ENCODE measurements at places on chromosomes 5 and 9.
A peak's percentile ranks its signal among the peaks of the same experiment; 100 is the strongest.

GRCh38 chr9:121071370-121071755 is 3.4 kb upstream of the CNTRL start:
- no peak for DNase-seq

DNA sequence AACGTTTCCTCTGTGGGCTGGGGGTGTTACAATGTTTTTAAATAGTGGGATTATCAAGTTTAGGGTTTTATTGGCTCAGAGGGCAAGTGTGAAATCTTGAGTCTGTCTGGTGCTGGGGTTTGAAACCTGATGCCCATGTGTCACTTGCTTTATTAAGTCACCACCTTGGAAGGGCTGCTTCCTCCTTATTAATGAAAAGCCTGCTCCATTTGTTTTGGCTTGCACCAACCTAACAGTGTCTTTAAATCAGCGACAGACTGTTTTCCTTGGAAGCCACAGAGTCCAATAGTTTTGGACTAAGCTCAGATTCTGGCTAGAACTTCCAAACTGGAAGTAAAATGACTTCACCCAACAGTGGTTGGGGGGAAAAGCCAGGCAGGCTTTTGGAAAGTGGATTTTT is 10.7 kb upstream of the PALM2AKAP2 start:
- DNase-seq, result peak; percentile 84

GRCh38 chr5:84715686-84716085 is 331.0 kb upstream of the EDIL3 start:
- DNase-seq, result no peak

DNA sequence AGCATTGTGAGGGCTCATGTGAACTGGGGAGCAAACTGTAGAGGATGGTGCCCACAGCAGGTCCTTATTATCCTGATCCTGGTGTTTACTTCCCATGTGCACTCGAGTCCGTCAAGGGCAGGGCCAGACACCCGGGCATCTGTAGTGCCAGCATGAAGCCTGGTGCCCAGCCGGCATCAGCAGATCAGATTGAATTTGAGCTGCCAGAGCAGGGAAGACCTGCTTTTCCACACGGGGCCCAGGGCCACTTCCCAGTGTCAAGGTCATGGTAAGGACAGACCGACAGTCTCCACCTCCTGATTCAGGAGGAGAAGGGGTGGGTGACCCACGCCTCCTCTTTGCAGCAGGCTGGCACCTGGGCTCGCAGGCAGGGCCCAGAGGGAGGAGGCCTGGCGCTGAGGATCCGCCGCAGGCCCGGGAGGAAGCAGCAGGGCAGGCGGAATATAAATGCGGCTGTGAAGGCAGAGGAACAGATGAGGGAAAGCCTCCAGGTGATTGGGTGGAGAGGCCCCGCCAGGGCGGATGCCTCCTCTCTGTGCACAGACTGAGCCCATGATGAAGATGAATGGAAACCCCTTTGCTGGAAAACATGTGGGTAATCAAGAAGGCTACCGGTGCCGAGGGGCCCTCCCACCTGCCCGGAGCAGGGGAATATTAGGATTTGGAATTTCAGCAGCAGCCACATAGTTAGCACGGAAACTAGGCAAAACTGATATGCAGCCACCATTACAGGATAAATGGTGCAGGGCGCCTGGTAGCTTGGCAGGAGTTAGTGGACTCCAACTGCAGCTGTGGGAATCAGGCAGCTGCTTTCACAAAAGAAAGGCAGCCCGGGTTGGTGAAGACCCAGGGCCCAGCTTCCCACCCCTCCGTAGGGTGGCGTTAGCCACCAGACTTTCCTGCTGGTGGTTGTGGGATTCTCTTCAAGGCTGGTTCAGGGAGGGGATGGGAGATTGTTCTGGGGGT is 114.9 kb downstream of the GAPVD1 start:
- no peak for DNase-seq

DNA sequence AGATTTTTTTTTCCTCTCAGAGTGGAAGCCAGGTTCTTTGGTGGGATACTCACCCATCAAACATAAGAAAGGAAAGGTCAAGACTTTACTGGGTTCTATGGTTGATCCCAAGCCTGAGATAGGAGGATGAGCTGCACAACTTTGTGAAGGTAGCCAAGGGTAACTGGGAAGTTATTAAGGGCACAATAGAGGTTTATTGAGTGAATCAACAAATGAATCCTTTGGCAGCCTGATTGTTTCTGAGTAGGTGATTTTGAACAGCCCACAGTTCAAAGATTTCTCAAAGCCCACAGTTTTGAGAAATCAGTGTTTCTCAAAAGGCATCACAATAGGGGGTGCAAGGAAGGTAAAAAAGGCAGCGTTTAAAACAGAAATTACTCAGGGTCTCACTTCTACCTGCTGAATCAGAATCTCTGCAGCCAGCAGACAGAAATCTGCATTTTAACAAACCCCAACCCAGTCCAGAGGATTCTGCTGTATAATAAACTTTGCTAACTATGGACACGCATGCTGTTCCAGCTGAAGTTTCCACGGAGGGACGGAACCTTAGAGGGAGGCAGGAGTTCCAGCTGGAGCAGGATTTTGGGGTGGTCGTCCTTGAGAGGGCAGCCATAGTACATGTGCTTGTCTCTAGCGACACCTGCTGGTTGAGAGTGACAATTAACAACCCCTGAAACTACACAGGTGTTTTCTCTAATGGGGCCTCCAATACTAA is 32.7 kb upstream of the FSD1L start:
- peak; percentile 34 for DNase-seq

DNA sequence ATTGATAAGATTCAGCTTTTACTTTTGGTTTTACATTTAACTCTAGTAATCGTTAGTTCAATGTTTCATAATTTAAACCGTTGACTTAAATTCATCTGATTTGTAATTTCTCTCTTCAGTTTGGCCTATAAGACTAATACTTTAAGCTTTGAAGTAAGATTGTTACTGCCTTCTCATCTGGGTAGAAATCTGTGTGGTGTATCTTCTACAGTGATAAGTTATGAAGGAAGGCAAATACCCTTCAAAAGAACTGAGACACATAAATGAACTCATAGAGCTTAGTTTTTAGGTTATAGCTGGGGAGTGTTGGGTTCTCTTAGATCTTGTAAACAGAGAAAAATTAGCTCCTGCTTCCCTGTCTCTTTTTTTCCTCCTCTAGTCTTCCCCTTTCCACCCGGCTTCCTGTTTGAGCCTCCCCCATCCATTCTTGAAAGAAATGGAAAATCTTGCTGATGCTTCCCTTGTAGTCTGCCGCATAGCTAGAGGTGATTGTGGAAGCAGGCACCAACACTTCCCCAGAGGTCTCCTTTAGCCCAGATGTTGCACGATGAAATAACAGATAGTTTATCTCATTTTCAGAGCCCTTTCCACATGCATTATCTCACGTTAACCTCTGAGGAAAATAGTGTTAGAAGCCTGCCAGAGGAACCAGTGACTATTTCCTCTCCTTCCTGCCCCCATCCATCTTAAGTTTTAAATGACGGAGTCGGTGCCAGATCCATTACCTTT is 2.0 kb upstream of the F2RL2 start:
- no peak for DNase-seq

GRCh38 chr5:103909391-103909790 is 346.8 kb upstream of the NUDT12 start:
- no peak for DNase-seq

DNA sequence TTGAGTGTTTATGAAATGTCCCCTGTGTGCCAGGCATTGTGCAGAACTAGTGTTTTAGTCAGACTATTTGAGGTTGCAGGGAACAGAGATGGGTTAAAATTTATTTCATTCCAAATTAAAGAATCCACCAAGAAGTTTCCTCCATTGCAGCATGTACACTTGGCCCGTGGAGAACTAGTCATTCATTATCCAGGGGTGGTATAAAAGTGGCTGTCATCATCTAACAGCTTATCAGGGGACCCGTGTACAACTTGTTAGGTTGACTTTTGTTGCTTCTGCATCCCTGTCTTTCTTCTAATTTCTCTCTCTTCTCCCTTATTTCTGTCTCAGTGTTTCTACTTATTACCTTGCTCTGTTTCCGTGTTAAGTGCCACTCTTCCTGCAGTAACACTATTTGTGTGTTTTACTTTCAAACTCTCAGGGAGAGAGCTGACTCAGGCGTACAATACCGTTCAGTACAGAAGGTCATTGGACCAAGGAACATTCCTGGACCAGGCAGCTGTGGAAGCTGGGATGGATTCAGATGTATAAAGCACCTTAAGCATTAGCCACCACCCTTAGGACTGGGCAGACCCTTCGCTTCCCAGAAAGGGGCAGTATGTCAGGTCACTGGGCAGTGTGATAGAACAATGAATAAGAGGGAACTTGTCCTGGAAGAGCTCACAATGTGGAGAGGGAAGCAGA is 36.1 kb downstream of the MAP3K1 start:
- DNase-seq, result peak; percentile 15

GRCh38 chr5:172664018-172664417 is 23.0 kb downstream of the NEURL1B start:
- no peak for DNase-seq

GRCh38 chr9:112384690-112385089 is 4.8 kb downstream of the HSDL2 start:
- no peak for DNase-seq

DNA sequence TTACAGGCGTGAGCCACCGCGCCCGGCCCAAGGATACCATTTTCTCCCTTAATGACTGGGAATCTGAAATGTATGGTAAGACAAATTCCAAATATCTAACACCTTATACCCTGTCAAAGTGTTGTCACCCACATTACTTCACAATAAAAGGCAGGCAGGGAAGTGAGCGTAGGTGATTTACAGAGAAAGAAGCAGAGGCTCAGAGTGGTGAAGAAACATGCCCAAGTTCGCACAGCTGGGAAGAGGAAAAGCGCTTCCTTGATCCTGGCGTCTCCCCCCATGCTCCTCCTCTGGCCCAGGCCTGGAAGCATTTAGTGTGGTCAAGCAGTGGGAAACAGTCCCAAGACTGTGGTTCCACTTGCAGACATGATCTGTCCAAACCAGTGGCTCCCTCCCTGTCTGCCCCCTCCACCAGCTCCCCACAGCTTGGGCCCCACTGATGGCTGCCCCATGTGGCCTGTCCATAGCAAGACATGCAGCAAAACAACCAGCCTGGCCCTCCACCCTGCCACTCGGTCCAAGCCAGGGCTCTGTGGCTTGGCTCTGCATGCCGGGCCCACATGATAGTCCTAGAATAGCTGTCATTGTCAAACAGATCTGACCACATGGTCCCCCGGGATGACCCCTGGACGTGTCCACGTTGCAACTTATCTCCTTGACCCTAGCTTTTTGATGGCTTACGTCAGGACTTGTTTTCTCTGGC is 107.2 kb downstream of the TTLL11 start:
- DNase-seq, result no peak

Measured in fibroblast of lung (primary cell).